ENCODE measurements at places on chromosomes 1 and 21.
A peak's percentile ranks its signal among the peaks of the same experiment; 100 is the strongest.

GRCh38 chr1:235515844-235516512 is 11.7 kb upstream of the B3GALNT2 start:
- no peak for DNase-seq

DNA sequence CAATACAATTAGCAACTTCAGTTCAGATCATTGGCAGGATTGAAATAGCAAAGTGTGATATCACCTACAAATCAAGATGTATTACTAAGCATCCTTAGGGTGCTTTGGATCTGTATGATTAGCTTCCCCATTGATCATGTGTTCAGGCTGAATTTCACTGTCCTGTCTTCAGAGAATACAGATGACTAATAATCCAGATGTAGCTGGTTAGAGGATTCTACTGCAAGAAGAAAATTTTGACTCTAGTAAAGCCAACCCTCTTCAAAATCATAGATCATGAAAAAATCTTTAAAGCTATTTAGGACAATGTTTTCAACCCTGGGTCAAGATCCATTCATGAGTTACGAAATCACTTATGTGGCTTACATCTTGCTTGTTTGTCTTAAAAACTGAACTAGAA is 184.4 kb downstream of the PTGER3 start:
- no peak for DNase-seq

DNA sequence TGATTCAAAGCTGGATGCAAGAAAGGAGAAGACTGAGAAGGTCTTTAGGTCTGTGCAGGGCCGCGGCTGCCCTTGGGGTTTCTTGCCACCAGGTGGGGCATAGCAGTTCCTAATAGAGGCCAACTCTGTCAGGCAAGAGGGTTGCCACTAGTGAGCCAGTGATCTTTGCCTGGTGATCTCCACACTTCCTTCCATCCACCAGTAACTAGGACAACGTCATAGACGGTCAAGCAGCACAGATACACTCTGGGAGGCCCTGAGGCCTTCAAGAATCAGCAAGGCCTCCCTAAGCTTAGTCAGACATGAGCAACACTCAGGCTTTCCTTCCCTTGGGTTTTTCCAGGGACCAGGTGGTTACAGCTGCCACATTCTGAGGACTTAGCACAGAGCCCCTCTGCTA is 32.9 kb upstream of the ATP2B4 start:
- no peak for DNase-seq

DNA sequence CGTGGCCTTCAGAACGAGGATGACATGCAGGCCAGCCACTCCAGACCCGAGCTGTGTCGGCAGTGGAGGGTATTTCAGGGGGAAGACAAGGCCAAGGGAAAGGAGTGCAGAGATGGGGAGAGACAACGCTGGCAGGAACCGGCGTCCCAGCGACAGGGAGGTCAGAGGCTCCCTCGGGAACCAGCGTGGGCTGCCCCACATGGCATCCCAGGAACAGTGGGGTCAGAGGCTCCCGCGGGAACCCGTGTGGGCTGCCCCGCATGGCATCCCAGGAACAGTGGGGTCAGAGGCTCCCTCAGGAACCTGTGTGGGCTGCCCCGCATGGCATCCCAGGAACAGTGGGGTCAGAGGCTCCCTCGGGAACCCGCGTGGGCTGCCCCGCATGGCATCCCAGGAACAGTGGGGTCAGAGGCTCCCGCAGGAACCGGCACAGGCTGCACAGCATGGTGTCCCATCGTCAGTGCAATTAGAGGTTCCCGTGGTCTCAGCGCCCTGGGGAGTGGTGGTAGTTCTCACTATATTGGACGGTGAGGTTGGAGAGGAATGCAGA is 43.0 kb downstream of the SLC19A1 start:
- no peak for DNase-seq

DNA sequence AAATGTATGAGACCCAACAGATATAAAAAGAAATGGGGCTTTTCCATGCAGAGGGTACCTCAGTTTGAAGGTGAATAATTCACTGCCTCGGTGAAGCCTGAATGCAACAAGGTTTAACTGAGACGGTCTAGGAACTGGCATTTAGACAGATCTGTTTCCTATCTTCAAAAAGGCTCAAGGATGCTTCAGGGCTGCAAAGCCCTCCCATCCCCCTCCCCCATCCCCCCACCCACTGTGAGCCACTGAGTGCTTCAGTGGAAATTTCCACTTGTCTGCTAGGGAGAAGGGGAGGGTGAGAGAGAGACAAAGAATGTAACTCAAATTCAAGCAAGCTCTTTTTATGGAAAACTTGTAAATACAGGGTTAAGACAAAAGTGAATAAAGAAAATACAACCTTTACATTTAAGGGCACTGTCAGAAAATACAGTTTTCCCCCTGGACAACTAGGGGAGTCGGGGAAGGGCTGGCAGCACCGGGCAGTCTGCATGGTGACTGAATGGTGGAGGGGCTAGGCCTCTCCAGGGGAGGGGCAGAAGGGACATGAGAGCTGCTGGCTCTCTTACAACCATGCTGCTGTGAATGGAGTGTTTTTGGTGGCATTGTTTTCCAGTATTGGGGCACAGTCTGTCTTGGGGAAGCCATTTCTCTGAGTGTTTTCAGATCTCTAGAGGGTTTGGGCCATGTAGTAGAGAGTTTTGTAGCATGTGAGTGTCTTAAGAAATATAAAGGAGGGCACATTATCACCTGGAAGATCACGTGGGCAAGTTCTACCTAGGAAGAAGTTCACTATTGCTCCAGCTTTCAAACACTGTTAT is 56.7 kb downstream of the MRPS6 start:
- no peak for DNase-seq

GRCh38 chr1:77825131-77825709 is 45.8 kb downstream of the MIGA1 start:
- DNase-seq: peak; percentile 23

GRCh38 chr1:80917826-80918225 is 882.9 kb upstream of the ADGRL2 start:
- no peak for DNase-seq

- peak; percentile 68 for DNase-seq
Measured at GRCh38 chr1:14915356-14916054, 238.0 kb upstream of the TMEM51 start.

DNA sequence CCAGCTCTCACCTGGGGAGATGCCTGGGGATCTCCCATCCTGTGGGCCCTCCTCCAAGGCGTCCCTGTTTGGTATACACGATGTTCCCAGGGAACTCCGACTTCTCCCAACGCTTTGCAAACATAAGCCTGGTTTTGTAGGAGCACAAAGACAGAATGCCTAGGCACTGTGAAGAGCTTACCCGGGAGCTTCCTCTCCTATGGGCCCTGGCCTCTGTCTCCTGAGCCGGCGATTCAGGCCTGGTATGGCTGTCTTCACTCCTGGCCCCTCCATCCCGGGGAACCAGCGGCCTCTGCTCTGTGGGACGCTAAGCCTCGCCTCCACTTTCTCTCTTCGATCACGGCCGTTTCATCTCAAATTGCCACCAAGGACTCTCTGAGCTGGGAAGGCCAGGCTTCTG is 59.6 kb upstream of the ACTRT2 start:
- no peak for DNase-seq

DNA sequence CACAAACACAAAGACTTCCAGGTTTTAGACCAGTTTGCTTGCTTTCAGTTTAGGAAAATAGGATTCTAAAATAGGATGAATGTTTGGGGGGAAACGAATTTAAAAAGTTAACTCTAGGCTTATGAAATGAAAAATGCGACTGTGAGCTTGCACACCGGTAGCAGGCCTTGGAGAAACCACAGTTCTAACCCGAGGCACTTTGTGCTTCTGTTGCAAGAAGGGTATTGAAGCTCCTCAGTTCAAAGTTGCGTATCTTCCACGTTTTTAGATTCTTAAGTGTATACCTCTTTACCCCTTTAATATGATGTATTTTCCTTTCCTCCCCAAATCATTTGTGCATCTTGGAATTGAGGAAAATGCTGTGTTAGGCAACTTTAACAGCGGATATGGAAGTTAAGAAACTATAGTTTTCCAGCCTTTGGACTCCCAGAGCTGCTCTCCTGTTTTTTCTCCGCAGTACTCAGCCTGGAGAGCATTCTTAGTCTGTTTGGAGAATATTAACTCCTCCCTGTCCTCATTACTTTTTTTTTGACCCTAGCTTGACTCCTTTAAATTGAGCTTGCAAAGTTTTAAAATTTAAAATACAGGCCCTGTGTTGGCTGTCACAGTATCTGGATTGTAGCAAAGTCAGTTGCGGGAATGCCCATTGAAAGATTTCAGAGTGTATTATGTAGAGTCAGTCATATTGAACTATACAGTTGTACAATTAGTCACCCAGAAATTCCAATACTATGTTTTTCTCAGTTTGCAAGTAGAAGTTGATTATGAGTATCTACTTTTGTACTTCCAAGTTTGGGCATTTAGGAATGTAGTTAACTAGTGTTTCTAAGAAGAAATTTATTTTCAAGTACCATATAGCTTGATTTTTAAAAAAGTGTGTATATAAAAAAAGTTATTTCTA is 2.6 kb downstream of the MRPS6 start:
- no peak for DNase-seq

DNA sequence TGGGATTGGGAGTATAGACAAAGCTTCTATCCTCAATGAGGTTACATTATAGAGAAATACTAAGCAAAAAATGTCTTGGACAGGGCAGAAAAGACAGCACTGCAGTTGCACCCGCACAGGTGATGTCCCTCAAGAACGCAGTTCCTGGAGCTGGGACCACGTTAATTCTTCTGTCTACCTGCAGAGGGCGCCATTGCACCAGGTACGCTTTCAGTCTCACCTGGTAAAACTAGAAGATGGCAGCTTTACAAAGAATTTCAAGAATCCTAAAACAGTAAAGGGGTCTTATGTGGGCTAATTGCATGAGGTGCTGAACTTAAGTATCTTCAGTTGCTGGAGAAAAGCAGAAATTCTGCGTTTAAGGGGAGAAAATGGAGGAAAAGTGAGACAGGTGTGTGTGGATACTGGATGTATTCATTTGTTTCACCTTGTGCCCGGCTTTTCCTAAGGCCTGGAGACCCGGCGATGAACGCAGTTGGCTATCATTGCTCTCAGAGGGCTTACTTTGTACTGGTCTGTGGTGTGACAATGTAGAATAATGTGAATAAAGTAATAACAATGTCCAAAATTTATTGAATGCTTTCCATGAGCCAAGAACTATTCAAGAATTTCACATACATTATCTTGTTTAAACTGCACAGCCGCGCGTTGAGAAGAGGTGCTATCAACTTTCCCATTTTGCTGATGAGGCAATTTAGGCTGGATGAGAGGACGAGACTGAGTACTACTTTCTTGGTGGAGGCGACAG is 276.3 kb upstream of the GREM2 start:
- DNase-seq: peak; percentile 65

GRCh38 chr1:27567146-27567526 is 36.8 kb downstream of the AHDC1 start:
- DNase-seq: no peak

GRCh38 chr1:158527190-158527815 is 26.9 kb downstream of the OR6Y1 start:
- peak; percentile 9 for DNase-seq

- no peak for DNase-seq
Measured at GRCh38 chr1:43831851-43832250, 101.8 kb upstream of the ARTN start.

DNA sequence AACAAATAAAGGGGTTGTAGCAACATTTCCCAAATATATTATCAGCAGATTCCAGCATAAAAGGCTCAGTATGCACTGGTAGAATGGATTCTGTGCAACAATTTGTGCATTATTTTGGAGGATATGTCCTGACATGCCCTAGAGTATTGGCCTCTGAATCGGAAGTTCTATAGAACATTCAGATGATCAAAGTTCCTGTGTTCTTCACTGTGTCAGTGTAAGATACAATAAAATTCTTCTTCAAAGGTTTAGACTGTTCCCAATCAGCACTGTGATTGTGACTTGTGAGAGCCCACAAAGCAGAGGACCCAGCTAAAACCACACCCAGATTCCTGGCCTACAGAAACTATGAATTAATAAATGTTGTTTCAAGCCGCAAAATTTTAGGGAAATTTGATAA is 33.6 kb upstream of the GBP5 start:
- no peak for DNase-seq

DNA sequence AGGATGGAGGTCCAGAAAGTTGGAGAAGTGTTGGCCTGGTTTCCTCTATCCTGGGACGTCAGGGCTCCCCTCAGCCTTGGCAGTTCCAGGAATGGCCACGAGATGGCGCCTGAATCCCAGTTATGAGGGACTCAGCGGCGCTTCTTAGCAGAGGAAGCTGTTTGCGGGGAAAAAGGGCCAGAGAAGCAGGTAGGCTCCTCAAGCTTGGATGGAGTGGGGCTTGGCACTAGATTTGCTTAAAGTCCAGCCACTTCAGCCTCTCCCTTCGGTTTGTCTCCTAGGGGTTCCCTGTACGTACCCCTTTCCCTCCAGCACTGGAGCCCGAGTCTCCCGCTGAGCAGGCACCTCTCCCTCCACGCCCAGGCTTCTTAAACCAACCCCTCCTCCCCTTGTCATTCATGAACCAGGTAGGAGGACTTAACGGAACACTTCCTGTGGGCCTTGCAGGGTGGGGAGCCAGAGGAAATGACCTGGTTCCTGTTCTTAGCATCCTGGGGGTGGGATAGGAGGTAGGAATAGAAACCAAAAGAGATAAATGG is 32.0 kb upstream of the TENT5B start:
- DNase-seq: peak; percentile 80

DNA sequence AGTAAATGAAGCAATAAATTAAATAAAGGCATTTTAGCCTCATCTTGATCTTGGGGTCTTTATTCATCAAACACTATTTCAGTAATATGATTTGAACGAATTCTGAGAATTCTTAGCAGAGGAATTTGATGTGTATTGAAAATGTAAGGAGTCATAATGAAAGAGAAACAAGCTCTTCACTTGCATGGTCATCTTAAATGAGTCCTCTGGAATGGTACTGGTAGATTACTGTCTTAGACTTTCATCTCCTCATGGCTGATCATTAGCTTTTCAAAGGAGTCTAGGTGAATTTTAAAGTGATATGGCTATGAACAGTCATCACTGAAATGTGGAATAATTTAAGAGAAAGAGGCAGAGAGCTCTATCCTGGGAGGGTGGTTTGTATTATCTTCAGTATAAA is 30.0 kb downstream of the PRRC2C start:
- no peak for DNase-seq
